ENCODE measurements at places on chromosomes 3 and 15.

DNA sequence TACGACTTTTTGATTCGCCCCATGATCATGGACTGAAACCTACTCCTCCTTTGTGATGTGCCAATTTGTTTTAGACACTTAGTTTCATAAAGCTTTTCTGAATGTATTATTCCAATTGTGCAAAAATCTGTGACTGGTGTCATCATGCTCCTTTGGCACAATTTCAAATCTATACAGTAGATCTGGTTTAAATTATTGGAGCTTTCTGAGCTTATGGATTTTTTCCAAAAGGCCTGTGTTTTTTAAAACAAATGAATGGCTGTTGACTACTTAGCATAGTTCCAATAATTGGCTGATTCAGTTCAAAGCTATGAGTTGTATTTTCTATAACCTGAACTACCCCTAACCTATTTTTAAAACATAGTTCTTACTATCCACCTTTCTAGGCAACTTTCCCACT is 282.7 kb downstream of the CNTN3 start:
- DNase-seq = no peak

DNA sequence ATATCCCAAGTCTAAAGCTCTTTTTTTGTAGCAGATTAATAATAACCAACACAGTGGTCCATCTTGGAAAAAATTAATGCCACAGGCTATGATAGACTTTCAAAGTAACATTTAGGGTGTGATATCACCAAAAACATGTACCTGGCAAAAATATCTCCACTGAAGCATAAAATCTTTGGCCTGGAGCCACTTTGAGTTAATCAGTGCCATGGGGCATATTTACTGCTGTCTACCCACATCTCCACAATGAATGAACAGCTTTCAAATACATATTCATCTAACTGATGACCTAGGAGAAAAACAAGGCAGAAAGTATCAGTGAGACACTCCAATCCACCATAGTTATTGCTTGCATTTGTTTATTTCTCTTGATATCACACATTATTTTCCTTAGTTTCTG is 296.0 kb upstream of the MDFIC2 start:
- DNase-seq = no peak

GRCh38 chr3:25502233-25502632 is 74.2 kb downstream of the RARB start:
- no peak for DNase-seq

GRCh38 chr3:42711491-42712343 is 9.1 kb upstream of the HHATL start:
- no peak for DNase-seq

GRCh38 chr15:39588531-39589192 is 7.8 kb downstream of the THBS1 start:
- no peak for DNase-seq

DNA sequence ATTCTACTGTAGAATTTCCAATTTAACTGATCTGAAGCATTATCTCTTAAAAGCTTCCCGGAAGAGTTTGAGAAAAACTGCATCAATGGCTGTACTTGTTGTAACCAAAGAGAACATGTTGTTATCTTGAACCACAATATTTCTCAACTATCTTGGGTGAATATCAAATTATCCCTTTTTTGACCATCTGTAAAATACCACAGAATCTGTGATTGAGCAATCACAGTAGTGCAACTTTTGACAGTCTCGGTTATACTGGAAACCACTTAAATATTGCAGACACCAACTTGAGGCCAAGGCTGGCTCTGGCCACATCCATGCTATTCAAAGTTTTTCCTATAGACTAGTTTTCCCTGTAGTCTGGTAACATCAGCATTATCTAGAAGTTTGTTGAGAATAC is 842.8 kb upstream of the EPHA6 start:
- no peak for DNase-seq

DNA sequence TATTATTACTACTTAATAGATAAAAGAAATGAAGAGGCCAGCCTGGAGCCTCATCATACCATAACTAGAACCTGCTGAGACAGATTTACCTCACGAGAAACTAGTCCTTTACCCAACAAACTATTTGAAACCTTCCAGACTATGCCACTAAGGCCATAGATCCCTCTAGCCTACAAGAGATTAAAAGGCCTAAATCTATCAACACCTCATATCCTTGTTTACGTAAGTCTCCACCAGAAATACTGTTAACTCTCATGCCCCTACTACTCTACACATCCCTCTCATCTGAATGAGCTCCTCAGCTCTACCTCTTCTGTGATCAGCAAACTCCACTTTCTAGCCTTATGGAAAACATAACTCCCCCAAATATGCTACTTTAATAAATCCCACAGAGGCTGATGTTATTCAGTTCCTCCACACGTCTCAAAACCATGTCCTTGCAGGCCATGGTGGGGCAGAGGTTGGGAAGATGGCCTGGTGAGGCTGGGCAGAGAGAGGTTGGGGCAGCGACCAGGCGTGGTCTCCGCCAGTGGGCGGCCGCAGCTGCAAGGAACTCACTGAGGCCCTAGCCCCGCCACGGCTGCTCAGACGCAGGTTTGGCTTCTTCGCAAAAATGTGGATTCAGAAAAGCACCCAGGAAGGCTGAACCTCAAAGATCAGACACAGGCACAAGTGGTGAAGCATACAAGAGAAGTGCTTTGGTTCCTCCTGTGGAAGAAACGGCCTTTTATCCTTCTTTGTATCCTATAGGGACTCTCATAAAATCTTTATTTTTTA is 65.8 kb downstream of the GSK3B start:
- DNase-seq = no peak

- no peak for DNase-seq
Measured at GRCh38 chr3:127307112-127307835, 19.4 kb upstream of the PRR20G start.

DNA sequence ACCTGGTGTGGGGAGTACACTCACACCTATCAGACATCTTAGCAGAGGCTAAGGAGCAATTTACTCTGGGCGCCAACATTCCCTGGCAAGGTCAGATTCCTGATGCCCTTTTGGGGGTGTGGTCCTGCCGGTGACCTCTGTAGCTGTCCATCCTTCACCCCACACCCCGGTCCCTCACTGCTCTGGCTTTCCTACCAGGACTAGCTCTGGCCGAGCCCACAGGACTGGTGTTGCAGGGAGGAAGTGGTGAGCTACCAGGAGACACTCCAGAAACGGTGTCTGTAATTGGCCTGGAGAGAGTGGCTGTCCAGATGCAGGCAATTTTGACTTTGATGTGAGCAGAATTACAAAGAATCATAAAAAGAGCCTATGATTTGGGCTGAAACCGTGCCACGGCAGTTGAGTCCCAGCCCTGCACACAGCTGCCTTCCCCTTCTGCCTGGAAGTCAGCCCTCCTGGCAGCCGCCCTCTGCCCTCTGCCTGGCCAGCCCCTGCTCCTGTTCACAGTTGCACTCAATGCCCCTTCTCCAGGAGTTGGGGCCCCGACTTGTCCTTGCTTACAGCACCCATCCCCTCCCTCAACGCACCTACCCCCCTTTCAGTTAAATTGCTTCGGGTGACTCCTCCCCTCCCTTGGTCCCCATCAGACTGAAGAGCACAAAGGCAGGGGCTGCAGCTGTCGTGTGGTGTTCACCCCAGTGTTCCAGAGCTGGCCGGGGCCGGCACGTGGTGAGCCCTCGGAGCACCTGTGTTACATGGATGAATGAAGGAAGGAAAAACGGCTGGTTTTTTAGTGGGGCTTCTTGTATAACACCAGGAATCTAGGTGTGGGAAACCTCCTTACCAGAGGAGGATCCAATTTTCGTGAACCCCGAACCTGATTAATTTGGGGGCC is 80.2 kb upstream of the TPM1 start:
- no peak for DNase-seq

GRCh38 chr15:40877694-40878093 is 3.7 kb upstream of the RHOV start:
- no peak for DNase-seq

GRCh38 chr15:60966316-60966715 is 262.8 kb downstream of the RORA start:
- no peak for DNase-seq

DNA sequence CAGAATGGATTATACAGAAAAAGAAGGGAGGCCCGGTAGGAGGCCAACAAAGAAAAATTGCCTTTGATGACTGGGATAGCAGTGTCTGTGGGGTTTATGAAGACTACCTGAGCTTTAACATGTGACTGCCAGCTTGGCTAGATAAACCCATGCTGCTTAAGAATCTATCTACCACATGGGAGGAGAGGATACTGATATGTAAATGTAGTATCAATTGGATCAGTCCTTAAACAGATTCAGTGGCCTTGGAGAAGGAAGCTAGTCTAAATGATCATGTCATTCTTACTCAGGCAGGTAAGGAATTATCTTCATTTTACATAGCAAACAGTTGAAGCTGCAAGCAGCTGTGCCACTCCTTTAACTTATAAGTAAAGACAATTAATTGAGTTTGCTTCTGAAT is 50.0 kb upstream of the SYNPR start:
- no peak for DNase-seq

DNA sequence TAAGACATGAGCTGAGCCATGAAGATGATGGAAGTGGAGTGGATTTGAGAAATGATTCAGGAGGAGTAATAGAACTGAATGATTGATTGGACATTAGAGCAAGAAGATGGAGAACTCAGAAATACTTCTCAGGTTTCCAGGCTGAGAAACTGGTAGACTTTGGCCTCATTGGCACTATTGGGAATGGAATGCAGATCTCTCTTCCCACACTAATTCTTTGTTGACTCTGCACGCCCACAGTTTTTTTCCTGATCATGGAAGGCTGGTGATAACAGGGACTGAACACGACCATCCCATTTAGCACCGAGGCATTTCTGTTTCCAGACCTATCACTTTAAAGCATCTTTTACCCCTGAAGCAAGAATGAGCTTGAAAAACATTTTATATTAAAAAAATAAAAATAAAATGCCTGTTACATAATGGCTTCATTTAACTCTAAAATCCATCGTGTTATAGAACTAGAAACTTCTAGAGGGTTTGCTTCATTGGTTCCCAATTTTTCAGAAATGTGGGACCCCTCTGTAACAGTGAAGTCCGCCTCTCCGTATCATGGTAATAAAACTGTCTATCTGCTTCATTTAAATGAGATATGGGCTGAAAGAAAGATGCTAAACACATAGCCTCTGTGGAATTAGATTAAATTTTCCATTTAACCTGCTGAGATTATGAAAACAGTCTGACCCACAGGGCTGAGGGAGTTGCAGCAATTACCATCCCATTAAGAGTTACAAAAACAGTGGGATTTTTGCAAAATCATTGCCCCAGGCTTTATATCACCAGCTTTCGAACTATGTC is 562.0 kb upstream of the CFAP20DC start:
- DNase-seq = no peak

DNA sequence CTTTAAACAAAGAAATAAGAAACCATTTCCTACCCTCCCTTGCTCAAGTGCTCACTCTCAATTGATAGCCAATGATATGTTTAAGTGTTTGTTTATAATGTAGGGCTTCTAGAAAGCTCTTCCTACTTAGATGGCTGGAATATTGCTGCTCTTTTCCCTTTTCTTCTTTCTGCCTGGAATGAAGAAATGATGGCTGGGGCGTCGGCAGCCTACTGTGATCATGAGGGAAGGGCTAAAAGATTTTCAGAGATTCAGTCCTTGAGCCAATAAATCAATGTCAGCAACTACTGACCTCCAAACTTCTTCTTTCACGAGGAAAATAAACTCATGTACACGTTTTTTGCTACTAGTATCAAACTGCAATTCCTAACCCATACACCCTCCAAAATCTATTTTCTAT is 2.1 kb upstream of the GPR27 start:
- DNase-seq = no peak

- DNase-seq = no peak
Measured at GRCh38 chr3:51717446-51717845, 10.6 kb downstream of the GRM2 start.

DNA sequence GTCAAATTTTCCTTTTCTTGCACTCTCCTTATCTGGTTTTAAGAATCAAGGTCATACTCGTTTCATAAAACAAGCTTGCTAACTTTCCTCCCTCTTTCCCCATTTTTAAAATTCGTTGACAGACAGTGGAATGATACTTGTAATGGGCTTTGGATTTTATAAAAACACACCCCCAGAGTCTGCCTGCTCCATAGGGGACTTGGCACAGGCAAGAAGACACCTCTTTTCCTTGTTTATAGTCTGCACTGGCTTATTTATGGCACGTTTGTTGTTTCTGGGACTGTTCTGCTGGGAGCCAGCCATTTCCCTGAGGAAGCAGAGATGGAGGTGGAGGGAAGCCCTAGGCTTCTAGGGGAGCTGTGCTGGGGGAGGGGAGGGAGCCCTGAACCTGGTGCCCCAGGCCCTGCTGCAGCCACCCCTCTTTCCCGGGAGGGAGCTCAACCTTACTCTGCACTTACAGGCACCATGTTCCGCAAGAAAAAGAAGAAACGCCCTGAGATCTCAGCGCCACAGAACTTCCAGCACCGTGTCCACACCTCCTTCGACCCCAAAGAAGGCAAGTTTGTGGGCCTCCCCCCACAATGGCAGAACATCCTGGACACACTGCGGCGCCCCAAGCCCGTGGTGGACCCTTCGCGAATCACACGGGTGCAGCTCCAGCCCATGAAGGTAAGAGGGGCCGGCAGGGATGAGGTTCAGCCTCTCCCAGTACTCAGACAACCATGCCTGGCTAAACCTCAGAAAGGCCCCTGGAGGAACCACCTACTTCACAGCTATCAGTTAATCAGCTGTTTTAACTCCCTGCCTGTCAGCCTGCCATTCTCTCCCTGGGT is 18.3 kb downstream of the ANKRD63 start:
- no peak for DNase-seq

DNA sequence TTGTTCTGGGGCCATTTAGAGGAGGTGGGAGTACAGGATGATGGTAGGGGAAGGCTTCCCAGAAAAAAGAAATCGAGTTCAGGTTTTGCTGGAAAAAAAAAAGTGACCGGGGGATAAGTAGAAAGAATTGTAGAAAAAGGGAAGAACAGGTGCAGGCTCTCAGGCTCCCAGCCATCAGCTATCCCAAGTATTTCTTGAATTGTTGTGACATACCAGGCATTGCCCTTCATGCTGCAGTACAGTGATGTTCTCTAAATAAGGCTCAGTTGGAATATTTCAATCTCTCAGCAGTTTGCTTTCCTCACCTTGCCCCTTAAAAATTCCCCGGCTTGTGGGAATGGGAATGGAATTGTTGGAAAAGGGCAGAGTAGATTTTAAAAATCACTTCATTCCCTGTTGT is 82.5 kb upstream of the RGMA start:
- no peak for DNase-seq

DNA sequence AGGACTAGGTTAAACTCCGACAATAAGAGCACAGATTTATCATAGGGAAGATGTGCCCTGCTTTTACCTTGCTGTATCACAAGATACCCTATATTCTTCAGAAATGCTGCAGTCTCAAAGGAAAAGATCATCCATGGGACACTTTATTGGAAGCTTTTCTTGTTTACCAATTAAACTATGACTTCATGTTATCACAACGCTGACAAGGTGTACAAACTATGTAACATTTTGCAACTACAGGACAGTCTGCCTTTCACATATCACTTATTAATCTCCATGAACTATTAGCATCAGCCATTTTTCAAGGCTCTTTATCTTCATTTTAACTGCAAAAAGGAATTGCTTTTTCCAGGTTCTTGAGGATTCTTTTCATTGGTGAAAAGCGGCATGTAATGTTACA is 34.0 kb downstream of the CBLB start:
- DNase-seq = no peak

All from stimulated activated CD8-positive, alpha-beta memory T cell treated with anti-CD3 and anti-CD28 coated beads, Interleukin-4, amount 100 ng/mL, for 4 hours (primary cell).